CD4-positive, alpha-beta memory T cell (primary cell): ENCODE measurements at places on chromosomes 2 and 18. TPM values are rescaled to one million over a fixed set of nuclear protein-coding genes. Genes with fewer than 3 reads are reported as not detected.

DNA sequence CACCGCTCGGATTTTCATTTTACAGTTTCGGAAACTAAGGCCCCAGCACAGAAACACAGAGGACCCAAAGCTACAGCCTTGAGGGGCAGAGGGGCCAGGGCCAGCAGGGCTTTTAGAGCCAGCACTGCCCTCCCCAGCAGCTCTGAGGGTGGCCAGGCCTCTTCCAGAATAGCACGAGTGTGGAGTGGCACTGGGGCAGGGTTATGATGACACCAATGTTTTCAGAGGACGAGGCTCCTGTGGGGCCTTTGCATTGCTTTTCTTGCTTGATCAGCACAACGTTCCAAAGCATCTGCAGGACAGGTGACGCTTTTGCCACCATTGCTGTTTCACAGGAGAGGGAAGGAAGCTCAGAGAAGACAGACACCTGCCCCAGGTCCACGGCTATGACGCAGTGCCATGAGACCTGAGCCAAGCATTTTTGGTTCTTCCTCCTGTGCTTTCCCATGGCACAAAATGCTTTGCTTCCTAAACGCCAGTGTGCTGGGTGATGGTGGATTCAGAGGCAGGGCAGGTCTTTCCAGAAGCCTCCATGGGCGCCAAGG, 126.9 kb downstream of the MBP start:
- H3K4me3 ChIP-seq, result no peak overlapping the region
- peaks cover 4% of the 10 kb centered on the region for H3K36me3 ChIP-seq
- H3K4me1 ChIP-seq, result peaks cover 16% of the 10 kb centered on the region
- no peaks in the 10 kb centered on the region for H3K27me3 ChIP-seq

- no peaks in the 10 kb centered on the region for H3K36me3 ChIP-seq
- no peaks in the 10 kb centered on the region for H3K27me3 ChIP-seq
- H3K4me1 ChIP-seq, result peaks cover 8% of the 10 kb centered on the region
Observed at GRCh38 chr2:207051385-207051965, 112.2 kb downstream of the CPO start.

GRCh38 chr2:36706021-36706876, 9.7 kb downstream of the VIT start:
- no peak overlapping the region for H3K27ac ChIP-seq
- H3K36me3 ChIP-seq, result no peaks in the 10 kb centered on the region
- H3K4me1 ChIP-seq, result no peaks in the 10 kb centered on the region
- DNase-seq, result no peak

- H3K36me3 ChIP-seq, result peaks cover 19% of the 10 kb centered on the region
- H3K27me3 ChIP-seq, result no peaks in the 10 kb centered on the region
- H3K4me3 ChIP-seq, result no peak overlapping the region
- no peak for DNase-seq
Observed at GRCh38 chr2:43278564-43279220, 52.3 kb upstream of the ZFP36L2 start.

DNA sequence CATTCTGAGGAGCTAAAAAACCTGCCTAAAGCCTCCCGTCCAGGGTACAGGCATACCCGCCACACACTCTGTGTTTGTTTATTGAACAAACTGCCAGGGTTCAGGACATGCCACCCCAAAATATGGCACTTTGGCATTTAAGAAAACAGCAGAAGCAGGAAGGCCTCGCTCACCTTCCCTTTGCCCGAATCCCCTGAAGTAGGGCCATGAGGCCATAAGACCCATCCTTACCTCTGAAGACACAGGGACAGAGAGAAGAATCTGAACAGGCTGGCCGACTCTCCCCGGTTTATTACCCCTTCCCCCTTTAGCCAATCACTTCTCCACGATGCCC, 1.7 kb upstream of the NEURL3 start:
- H3K36me3 ChIP-seq, result no peaks in the 10 kb centered on the region
- no peak overlapping the region for H3K4me3 ChIP-seq
- H3K27me3 ChIP-seq, result no peaks in the 10 kb centered on the region
- DNase-seq, result no peak

- H3K27ac ChIP-seq, result no peak overlapping the region
- DNase-seq, result no peak
- no peaks in the 10 kb centered on the region for H3K27me3 ChIP-seq
- no peak overlapping the region for H3K4me3 ChIP-seq
Observed at GRCh38 chr2:24618144-24618543, 127.1 kb downstream of the NCOA1 start.

MYO5B gene
- total RNA-seq, result not detected

DNA sequence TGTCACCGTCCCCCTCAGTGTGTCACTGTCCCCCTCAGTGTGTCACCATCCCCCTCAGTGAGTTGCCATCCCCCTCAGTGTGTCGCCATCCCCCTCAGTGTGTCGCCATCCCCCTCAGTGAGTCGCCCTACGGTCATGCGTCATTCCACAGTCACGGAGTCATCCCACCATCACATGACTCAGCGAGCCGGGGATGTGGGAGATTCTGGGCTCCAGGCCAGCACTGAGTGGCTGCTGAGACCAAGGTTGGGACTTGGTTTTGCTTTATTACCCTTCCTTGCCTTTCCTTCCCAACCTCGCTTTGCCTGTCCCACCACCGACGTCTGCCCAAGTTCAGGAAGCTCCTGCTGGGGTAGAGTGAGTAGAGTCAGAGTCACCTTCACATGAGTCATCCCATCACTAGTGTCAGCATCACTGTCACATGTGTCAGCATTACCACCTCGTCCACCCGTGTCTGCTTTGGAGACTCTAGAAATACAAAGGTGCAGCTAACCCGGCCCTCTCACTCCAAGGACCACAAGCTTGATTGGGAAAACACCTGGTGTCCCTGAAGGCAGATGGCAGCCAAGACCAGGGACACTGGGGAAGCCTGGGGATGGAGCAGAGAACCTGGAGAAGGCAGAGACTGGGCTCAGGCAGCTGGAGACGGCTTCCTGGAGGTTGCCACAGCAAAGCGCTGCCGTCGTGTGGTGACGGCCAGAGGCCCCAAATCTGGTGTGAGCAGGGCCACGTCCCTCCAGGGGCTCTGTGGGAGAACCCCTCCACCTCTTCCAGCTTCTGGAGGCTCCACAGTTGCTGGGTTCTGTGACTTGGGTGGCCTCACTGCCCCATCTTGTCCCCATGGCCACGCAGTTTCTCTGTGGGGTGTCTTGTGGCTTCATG, 485.2 kb upstream of the SALL3 start:
- DNase-seq, result no peak
- no peaks in the 10 kb centered on the region for H3K4me1 ChIP-seq
- H3K4me3 ChIP-seq, result no peak overlapping the region
- no peak overlapping the region for H3K27ac ChIP-seq
- H3K36me3 ChIP-seq, result no peaks in the 10 kb centered on the region

GRCh38 chr2:191859681-191860080, 12.8 kb upstream of the CAVIN2 start:
- no peaks in the 10 kb centered on the region for H3K36me3 ChIP-seq
- DNase-seq, result no peak
- H3K4me1 ChIP-seq, result no peaks in the 10 kb centered on the region
- no peaks in the 10 kb centered on the region for H3K27me3 ChIP-seq

DNA sequence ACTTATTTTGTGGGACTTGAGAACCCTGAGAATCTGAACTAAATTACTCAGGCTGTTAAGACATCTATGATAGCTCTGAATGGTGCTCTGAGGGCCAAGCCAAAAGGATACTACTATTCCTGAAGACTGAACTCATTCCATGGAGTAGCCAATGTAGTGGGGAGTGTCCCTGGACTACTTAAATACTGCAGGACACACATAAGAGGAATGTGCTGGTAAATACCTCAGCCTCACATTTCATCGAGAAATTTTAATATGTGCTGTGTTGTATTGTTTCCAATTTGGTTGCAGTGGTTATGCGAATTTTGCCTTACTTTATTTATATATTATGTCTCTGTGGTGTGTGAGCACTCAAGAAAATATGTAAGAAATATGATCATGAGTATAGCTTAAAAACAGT, 264.4 kb upstream of the FIGN start:
- no peak overlapping the region for H3K27ac ChIP-seq
- DNase-seq, result no peak
- no peak overlapping the region for H3K4me3 ChIP-seq
- no peaks in the 10 kb centered on the region for H3K36me3 ChIP-seq

- no peak overlapping the region for H3K4me3 ChIP-seq
- no peaks in the 10 kb centered on the region for H3K36me3 ChIP-seq
- no peaks in the 10 kb centered on the region for H3K27me3 ChIP-seq
- H3K27ac ChIP-seq, result no peak overlapping the region
- no peak for DNase-seq
Observed at GRCh38 chr18:5747678-5748077, 147.6 kb downstream of the TMEM200C start.

EVA1A gene
- not detected for total RNA-seq

GRCh38 chr2:186205254-186205911, 280.7 kb upstream of the ZC3H15 start:
- H3K36me3 ChIP-seq, result no peaks in the 10 kb centered on the region
- H3K4me3 ChIP-seq, result no peak overlapping the region
- no peak for DNase-seq
- no peak overlapping the region for H3K27ac ChIP-seq

SLC4A5 gene
- total RNA-seq, result 10.9 TPM

- no peak overlapping the region for H3K4me3 ChIP-seq
- H3K27ac ChIP-seq, result no peak overlapping the region
- no peak for DNase-seq
- no peaks in the 10 kb centered on the region for H3K4me1 ChIP-seq
- H3K36me3 ChIP-seq, result no peaks in the 10 kb centered on the region
Observed at GRCh38 chr2:118830881-118831280, 16.6 kb downstream of the EN1 start.

- no peak for DNase-seq
- no peak overlapping the region for H3K27ac ChIP-seq
- no peaks in the 10 kb centered on the region for H3K27me3 ChIP-seq
- no peak overlapping the region for H3K4me3 ChIP-seq
Observed at GRCh38 chr2:23208339-23208738, 176.6 kb upstream of the KLHL29 start.

RAB6C gene
- not detected for total RNA-seq

FLACC1 gene
- total RNA-seq, result 10.3 TPM

GRCh38 chr2:152301131-152301530, 33.8 kb upstream of the FMNL2 start:
- no peaks in the 10 kb centered on the region for H3K36me3 ChIP-seq
- H3K27me3 ChIP-seq, result no peaks in the 10 kb centered on the region
- H3K4me1 ChIP-seq, result no peaks in the 10 kb centered on the region
- no peak overlapping the region for H3K4me3 ChIP-seq
- no peak for DNase-seq

GRCh38 chr2:134420920-134421319, 167.0 kb downstream of the MGAT5 start:
- DNase-seq, result no peak
- H3K4me1 ChIP-seq, result no peaks in the 10 kb centered on the region
- no peaks in the 10 kb centered on the region for H3K27me3 ChIP-seq
- H3K36me3 ChIP-seq, result peaks cover 34% of the 10 kb centered on the region
- no peak overlapping the region for H3K4me3 ChIP-seq

GRCh38 chr2:162826921-162827320, 11.6 kb downstream of the KCNH7 start:
- H3K36me3 ChIP-seq, result no peaks in the 10 kb centered on the region
- H3K27me3 ChIP-seq, result no peaks in the 10 kb centered on the region
- no peak overlapping the region for H3K4me3 ChIP-seq
- H3K4me1 ChIP-seq, result no peaks in the 10 kb centered on the region

LYG2 gene
- not detected for total RNA-seq

RAMP1 gene
- total RNA-seq, result not detected

GCFC2 gene
- total RNA-seq, result 22.9 TPM

DNA sequence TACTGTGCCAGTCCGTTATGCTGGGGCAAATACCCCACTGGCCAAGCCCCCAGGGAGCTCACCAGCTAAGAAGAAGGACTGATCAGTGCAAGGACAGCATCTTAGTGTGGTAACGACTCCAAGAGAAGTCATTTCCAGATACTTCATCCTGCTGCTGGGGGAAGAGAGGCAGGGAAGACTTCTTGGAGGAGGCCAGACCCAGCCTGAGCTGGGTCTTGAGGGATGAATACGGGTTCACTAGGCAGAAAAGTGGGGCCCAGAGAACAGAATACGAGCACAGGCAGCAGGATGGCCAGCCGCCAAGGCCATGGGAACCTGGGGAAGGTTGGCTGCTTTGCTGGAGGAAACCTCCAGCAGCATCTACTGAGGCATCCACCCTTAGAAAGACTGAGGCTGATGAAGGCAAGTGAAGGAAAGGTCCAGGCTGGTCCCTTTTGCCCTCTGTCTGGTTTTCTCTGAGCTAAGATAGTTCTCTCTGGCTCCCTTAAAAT, 84.1 kb downstream of the GLI2 start:
- DNase-seq, result no peak
- H3K27ac ChIP-seq, result no peak overlapping the region
- no peak overlapping the region for H3K4me3 ChIP-seq
- H3K36me3 ChIP-seq, result no peaks in the 10 kb centered on the region
- no peaks in the 10 kb centered on the region for H3K27me3 ChIP-seq
- H3K4me1 ChIP-seq, result no peaks in the 10 kb centered on the region
